ENCODE measurements at places on chromosomes 7 and 10. TPM values are rescaled to one million over a fixed set of nuclear protein-coding genes. Genes with fewer than 3 reads are reported as not detected.

ATOH7 gene
- total RNA-seq: not detected

PSMA2 gene
- total RNA-seq: 152 TPM

SKIDA1 gene
- 0.34 TPM for total RNA-seq

C10orf105 gene
- total RNA-seq: not detected

CYP2W1 gene
- total RNA-seq: not detected

- no peaks in the 10 kb centered on the region for H3K4me1 ChIP-seq
- no peak overlapping the region for H3K27ac ChIP-seq
- H3K4me3 ChIP-seq: no peak overlapping the region
- DNase-seq: no peak
- peaks cover 61% of the 10 kb centered on the region for H3K36me3 ChIP-seq
Observed at GRCh38 chr7:154960063-154960790, 42.7 kb downstream of the PAXIP1 start.

- H3K27ac ChIP-seq: no peak overlapping the region
- H3K4me3 ChIP-seq: no peak overlapping the region
- H3K27me3 ChIP-seq: 0 out of 2 replicates have a peak, but pooled peaks cover 5% of the 10 kb centered on the region
- H3K36me3 ChIP-seq: no peaks in the 10 kb centered on the region
- no peaks in the 10 kb centered on the region for H3K4me1 ChIP-seq
Observed at GRCh38 chr10:131762789-131763696, 137.8 kb upstream of the PPP2R2D start.

GRCh38 chr10:26528715-26529393, 90.7 kb downstream of the APBB1IP start:
- no peaks in the 10 kb centered on the region for H3K27me3 ChIP-seq
- no peak overlapping the region for H3K27ac ChIP-seq
- no peak for DNase-seq
- no peak overlapping the region for H3K4me3 ChIP-seq
- H3K36me3 ChIP-seq: no peaks in the 10 kb centered on the region

GRCh38 chr10:62514079-62514693, 140.0 kb downstream of the ZNF365 start:
- no peaks in the 10 kb centered on the region for H3K4me1 ChIP-seq
- no peak overlapping the region for H3K4me3 ChIP-seq
- no peak for DNase-seq
- no peaks in the 10 kb centered on the region for H3K27me3 ChIP-seq
- H3K36me3 ChIP-seq: no peaks in the 10 kb centered on the region

DNA sequence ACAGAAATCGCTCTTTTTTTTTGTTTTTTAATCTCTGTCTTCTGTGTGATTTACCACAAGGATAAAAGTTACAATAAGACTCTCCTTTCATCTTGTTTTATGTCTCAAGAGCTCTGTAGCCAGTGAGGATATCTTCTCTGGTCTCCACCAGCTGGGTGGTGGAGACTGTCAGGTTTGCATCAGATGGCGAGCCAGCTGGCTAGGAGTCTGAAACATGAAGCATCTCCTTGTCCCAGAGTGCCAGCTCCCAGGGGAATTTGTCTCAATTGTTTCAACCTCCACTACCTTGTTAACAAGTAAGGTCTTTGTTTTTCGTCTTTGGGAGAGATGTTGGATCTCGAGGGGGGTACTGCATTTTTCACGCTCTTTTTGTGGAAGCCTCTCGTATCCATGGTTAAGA, 47.3 kb downstream of the FRMPD2 start:
- no peaks in the 10 kb centered on the region for H3K4me1 ChIP-seq
- no peak overlapping the region for H3K4me3 ChIP-seq
- DNase-seq: no peak
- no peaks in the 10 kb centered on the region for H3K36me3 ChIP-seq

- peak overlapping the region; percentile 10 for H3K27ac ChIP-seq
- peaks cover 61% of the 10 kb centered on the region for H3K36me3 ChIP-seq
- H3K4me3 ChIP-seq: no peak overlapping the region
- no peaks in the 10 kb centered on the region for H3K27me3 ChIP-seq
Observed at GRCh38 chr7:130865408-130866236, 131.6 kb upstream of the KLF14 start.

DNA sequence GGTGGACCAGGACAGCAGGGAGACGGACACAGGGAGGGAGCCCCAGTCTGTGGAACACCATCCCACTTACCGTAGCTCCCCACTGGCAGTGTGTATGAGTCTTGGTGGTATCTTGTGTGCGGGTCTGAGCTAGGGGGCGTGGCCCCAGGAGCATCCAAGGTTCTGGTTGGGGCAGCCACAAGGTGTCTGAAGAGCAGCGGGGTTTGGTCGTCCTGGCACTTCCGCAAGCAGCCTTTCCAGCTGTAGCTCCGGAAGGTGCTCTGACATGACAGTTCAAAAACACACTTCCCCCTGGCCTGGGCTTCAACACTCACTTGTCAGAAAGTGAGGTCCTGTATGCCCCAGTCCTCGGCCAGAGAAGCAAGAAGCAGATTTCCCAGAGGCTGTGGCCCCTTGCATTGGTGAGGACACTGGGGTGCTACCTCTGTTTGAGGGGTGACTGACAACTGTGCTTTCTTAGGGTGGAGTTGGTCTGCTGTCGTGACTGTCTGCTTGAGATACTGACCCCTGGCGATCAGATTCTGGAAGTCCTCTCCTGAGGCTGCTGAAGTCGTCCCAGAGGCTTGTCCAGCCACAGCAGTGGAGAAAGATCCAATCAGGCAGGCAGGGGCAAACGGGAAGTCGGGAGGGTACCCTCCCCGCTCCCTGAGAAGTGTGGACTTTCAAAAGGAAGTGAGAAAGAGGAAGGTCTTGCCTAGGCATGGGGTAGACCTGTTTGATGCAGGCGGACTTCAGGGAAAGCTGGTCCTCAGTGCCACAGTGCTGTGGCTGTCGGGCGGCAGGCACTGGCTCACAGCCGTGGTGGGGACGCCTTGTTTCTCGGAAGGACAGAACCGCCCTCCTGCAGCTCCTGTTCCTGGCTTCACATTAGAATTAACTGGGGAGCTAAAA, 51.4 kb upstream of the PFKFB3 start:
- H3K27me3 ChIP-seq: no peaks in the 10 kb centered on the region
- peaks cover 12% of the 10 kb centered on the region for H3K4me1 ChIP-seq
- H3K36me3 ChIP-seq: no peaks in the 10 kb centered on the region
- H3K27ac ChIP-seq: no peak overlapping the region
- no peak for DNase-seq

DNA sequence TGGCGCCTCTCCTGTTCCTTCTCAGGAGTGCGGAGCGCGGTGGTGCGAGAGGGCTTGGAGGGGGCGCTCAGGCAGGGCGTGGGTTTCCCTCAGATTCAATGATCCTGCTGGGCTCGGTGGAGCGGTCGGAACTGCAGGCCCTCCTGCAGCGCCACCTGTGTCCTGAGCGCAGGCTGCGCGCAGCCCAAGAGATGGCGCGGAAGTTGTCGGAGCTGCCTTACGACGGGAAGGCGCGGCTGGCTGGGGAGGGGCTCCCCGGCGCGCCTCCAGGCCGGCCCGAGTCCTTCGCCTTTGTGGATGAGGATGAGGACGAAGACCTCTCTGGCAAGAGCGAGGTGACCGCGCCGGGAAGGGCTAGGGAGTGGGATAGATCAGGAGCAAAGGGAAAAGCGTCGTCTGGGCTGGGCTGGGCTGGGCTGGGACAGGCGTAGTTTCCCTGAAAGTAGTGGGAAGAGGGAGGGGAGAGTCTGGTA, 17.0 kb downstream of the FAM131B start:
- H3K36me3 ChIP-seq: no peaks in the 10 kb centered on the region
- peak; percentile 73 for DNase-seq
- no peaks in the 10 kb centered on the region for H3K27me3 ChIP-seq
- no peak overlapping the region for H3K27ac ChIP-seq

- H3K4me3 ChIP-seq: no peak overlapping the region
- no peak overlapping the region for H3K27ac ChIP-seq
- H3K27me3 ChIP-seq: no peaks in the 10 kb centered on the region
Observed at GRCh38 chr7:45145881-45146280, 11.7 kb upstream of the RAMP3 start.

All from HCT116 (cell line).